ENCODE measurements at places on chromosomes 11 and 22. TPM values are rescaled to one million over a fixed set of nuclear protein-coding genes. Genes with fewer than 3 reads are reported as not detected.

Gene RIC3
- not detected for total RNA-seq

Gene P2RY6
- 0.97 TPM for total RNA-seq

Gene EXPH5
- total RNA-seq: 3.4 TPM

Gene TSGA10IP
- not detected for total RNA-seq

Gene MUC5AC
- not detected for total RNA-seq

Gene SLC7A4
- 11.5 TPM for total RNA-seq

Gene HRAS
- total RNA-seq: 24.5 TPM

Gene KCTD17
- 30.2 TPM for total RNA-seq

Gene GGTLC2
- total RNA-seq: not detected

Gene RFPL1
- not detected for total RNA-seq

Gene SYT13
- total RNA-seq: not detected

Gene SUSD2
- total RNA-seq: 3.4 TPM

Gene ART5
- 0.81 TPM for total RNA-seq

Gene MMP1
- total RNA-seq: 987 TPM

Gene RIMBP3C
- 0.12 TPM for total RNA-seq

Gene CCDC117
- total RNA-seq: 27.3 TPM

Gene ME3
- total RNA-seq: 46.8 TPM

Gene MUC15
- not detected for total RNA-seq

Gene HORMAD2
- total RNA-seq: not detected

Gene PACSIN3
- total RNA-seq: 37.8 TPM

Gene TESMIN
- 0.24 TPM for total RNA-seq

Gene PLEKHB1
- 0.16 TPM for total RNA-seq

Gene MOGAT2
- total RNA-seq: not detected

Gene MS4A1
- total RNA-seq: not detected

Gene KRTAP5-8
- not detected for total RNA-seq

Gene DEFB131B
- not detected for total RNA-seq

Gene PAMR1
- total RNA-seq: 40.1 TPM

Gene C1QTNF5
- 28.6 TPM for total RNA-seq

Gene PGA3
- total RNA-seq: 2.9 TPM

Gene CARD18
- total RNA-seq: not detected

Gene TSPAN32
- total RNA-seq: 2.1 TPM

Gene MYOD1
- total RNA-seq: not detected

Gene GRK3
- 1.8 TPM for total RNA-seq

Gene DEPDC7
- total RNA-seq: 12.2 TPM

Gene DERL3
- total RNA-seq: 0.36 TPM

Gene GVQW3
- 1.9 TPM for total RNA-seq

Gene TPBGL
- not detected for total RNA-seq

Gene RABL2B
- 25.3 TPM for total RNA-seq

Gene RIMBP3B
- 0.24 TPM for total RNA-seq

Gene ANO9
- total RNA-seq: not detected

Gene MS4A6A
- not detected for total RNA-seq

Gene PTPN5
- not detected for total RNA-seq

Gene OR51E2
- not detected for total RNA-seq

Gene UCP3
- total RNA-seq: 0.36 TPM

Gene MMP8
- total RNA-seq: 2.3 TPM

Gene TMEM86A
- total RNA-seq: 1.5 TPM

Gene TAF6L
- 13.5 TPM for total RNA-seq

Gene TRIM49D2
- not detected for total RNA-seq

Gene HOATZ
- total RNA-seq: not detected

Gene CD82
- 13.1 TPM for total RNA-seq

Gene TCN1
- total RNA-seq: not detected

Gene OR8D1
- not detected for total RNA-seq

Gene ADAMTS8
- total RNA-seq: 0.12 TPM

Gene PDE2A
- 0.97 TPM for total RNA-seq

Gene RPUSD4
- total RNA-seq: 29.1 TPM

Gene CTTN
- total RNA-seq: 367 TPM

Gene MMP20
- total RNA-seq: not detected

Gene KIRREL3
- total RNA-seq: 6.0 TPM

Gene SAA4
- not detected for total RNA-seq

Data from hair follicle dermal papilla cell (primary cell).